ENCODE measurements at places on chromosomes 11 and 22. TPM values are rescaled to one million over a fixed set of nuclear protein-coding genes. Genes with fewer than 3 reads are reported as not detected.

DNA sequence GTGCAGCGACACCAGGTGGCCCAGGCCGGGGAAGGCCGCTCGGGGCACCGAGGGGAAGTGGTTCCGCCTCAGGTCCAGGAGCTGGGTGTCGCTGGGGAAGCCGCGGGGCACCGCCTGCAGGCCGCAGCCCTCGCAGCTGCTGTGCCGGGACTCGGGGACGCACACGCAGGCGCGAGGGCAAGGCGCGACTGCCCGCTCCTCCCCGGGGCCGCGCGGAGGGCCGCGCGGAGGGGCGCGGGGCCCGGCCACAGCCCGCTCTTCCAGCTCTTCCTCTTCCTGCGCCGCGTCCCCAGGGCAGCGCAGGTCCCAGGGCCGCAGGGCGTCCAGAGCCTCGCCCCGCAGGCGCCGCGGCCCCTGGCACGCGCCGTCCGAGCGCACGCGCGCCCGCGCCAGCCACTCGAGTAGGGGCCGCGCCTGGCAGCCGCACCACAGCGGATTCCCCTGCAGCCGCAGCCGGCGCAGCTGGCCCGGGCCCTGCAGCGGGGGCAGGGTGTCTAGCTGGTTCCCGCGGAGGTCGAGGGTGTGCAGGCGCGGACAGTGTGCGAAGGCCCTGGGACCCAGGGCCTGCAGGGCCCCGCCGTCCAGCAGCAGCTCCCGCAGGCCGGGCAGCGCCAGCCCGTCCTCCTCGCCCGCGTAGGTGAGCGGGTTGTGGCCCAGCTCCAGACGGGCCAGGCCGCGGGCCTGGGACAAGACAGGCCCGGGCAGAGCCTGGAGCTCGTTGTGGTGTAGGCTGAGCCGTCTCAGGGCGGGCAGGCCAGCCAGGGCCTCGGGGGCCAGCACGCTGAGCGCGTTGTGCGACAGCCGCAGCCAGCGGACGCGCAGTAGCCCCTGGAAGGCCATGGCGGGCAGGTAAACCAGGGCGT, 2.8 kb downstream of the CHADL start:
- peak; percentile 82 for DNase-seq
- H3K27me3 ChIP-seq, result no peaks in the 10 kb centered on the region
- peak overlapping the region; percentile 35 for H3K4me3 ChIP-seq
- H3K27ac ChIP-seq, result no peak overlapping the region

GRCh38 chr22:35952576-35952975, 76.0 kb downstream of the RBFOX2 start:
- H3K27me3 ChIP-seq, result no peaks in the 10 kb centered on the region
- no peak overlapping the region for H3K4me3 ChIP-seq
- no peaks in the 10 kb centered on the region for H3K36me3 ChIP-seq
- no peak for DNase-seq
- H3K4me1 ChIP-seq, result no peaks in the 10 kb centered on the region

- DNase-seq, result no peak
- no peaks in the 10 kb centered on the region for H3K4me1 ChIP-seq
- H3K4me3 ChIP-seq, result no peak overlapping the region
- H3K36me3 ChIP-seq, result no peaks in the 10 kb centered on the region
These were observed 135.8 kb upstream of the ZBED5 start for GRCh38 chr11:10993640-10994039.

DNA sequence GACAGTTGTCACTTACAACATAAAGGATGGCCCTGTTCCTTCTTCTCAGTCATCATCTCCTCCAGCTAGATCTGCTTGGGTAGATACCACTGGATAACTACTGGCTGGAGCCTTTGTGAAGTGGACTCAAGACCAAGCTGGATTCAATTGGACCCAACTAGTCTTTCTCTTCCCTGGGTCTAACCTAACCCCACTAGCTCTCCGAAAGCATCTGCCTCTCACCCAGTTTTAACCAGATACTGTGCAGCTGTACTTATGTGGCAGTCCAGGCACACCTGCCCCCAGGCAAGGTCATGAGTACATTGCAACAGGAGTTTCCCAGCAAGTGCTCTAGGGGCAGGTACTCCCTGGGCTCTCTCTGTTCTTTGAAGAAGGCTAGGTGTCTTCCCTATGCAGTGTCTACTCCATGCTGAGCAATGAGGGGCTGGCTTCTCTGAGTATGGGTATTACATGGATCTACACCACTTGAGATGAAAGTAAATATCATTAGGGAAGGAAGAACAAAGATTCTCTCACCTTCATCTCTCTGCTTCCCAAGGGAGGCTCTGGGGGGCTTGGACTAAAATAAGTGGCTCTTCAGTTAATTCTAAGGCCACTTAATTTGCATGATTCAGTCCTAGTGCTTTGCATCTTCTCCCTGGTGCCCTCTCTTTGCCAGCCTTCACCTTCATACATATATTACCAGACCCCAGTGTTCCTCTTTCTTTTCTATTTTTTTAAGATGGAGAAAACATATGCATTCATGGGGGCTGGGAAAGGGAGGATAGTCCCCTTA, 236.1 kb downstream of the NXPE2 start:
- H3K4me3 ChIP-seq, result no peak overlapping the region
- H3K36me3 ChIP-seq, result no peaks in the 10 kb centered on the region
- no peaks in the 10 kb centered on the region for H3K27me3 ChIP-seq
- no peak overlapping the region for H3K27ac ChIP-seq

- no peaks in the 10 kb centered on the region for H3K27me3 ChIP-seq
- no peak overlapping the region for H3K27ac ChIP-seq
- H3K36me3 ChIP-seq, result no peaks in the 10 kb centered on the region
- no peaks in the 10 kb centered on the region for H3K4me1 ChIP-seq
These were observed 14.6 kb downstream of the PPME1 start for GRCh38 chr11:74185695-74186094.

DNA sequence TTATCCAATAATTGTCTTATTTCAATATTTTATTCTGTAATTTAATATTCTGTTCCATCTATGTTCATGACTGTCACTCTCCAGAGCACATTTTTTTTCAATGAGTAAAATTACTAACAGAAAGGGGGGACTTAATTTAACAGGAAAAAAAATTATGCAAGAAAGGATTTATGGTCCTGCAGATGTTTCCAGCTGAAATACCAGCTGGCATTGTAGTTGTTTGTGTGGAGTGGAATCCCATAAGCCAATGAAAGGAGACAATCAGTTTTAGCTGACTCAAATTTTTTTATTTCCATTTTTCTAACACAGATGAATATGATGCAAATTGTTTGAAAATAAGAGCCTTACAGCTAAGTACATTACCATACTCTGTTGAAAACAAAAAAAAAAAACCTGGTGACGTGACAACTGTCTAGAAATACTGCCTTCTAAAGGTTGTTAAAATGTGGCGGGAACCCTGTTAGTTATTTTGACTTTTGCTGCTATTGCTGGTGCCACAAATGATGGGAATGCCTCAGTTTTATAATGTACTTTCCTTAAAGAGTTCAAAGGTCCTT, 389.1 kb downstream of the ETS1 start:
- H3K27me3 ChIP-seq, result no peaks in the 10 kb centered on the region
- no peak overlapping the region for H3K27ac ChIP-seq
- H3K4me1 ChIP-seq, result no peaks in the 10 kb centered on the region
- DNase-seq, result no peak

- DNase-seq, result peak; percentile 68
- H3K27ac ChIP-seq, result peak overlapping the region; percentile 25
- H3K36me3 ChIP-seq, result no peaks in the 10 kb centered on the region
- H3K4me1 ChIP-seq, result peaks cover 4% of the 10 kb centered on the region
- H3K27me3 ChIP-seq, result no peaks in the 10 kb centered on the region
These were observed 699 bp upstream of the SDF2L1 start for GRCh38 chr22:21641417-21641788.

GRCh38 chr11:34427186-34427805, 11.4 kb upstream of the CAT start:
- DNase-seq, result no peak
- no peak overlapping the region for H3K4me3 ChIP-seq
- H3K4me1 ChIP-seq, result no peaks in the 10 kb centered on the region
- no peaks in the 10 kb centered on the region for H3K36me3 ChIP-seq

RAG2 gene
- not detected for total RNA-seq

DNA sequence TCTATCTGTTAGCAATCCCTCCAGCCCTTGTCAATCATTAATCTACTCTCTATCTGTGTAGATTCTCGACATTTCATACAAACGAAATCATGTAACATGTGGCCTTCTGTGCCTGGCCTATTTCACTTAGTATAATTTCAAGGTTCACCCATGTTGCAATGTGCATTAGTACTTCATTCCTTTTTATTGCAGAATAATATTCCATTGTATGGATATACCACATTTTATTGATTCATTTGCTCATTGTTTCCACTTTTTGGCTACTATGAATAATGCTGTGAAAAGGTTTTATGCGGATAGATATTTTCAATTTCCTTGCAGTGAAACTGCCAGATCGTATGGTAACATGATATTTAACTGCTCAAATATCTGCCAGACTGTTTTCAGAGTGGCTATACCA, 100.1 kb downstream of the MIAT start:
- no peaks in the 10 kb centered on the region for H3K36me3 ChIP-seq
- H3K27ac ChIP-seq, result no peak overlapping the region
- H3K27me3 ChIP-seq, result no peaks in the 10 kb centered on the region
- no peaks in the 10 kb centered on the region for H3K4me1 ChIP-seq

PRR5L gene
- total RNA-seq, result 80.9 TPM

GRCh38 chr22:38504731-38505540, 1.2 kb downstream of the DDX17 start:
- H3K27me3 ChIP-seq, result no peaks in the 10 kb centered on the region
- peaks cover 5% of the 10 kb centered on the region for H3K36me3 ChIP-seq
- H3K4me1 ChIP-seq, result peaks cover 9% of the 10 kb centered on the region
- H3K27ac ChIP-seq, result peak overlapping the region; percentile 100

ADAMTS15 gene
- total RNA-seq, result 4.0 TPM

ARHGAP8 gene
- 38.4 TPM for total RNA-seq

- H3K36me3 ChIP-seq, result peaks cover 4% of the 10 kb centered on the region
- H3K4me1 ChIP-seq, result peaks cover 3% of the 10 kb centered on the region
- DNase-seq, result no peak
- no peaks in the 10 kb centered on the region for H3K27me3 ChIP-seq
- no peak overlapping the region for H3K27ac ChIP-seq
These were observed 8.6 kb upstream of the ARAP1 start for GRCh38 chr11:72760539-72761405.

GRCh38 chr11:35969089-35970042, 25.5 kb downstream of the LDLRAD3 start:
- no peaks in the 10 kb centered on the region for H3K4me1 ChIP-seq
- H3K36me3 ChIP-seq, result no peaks in the 10 kb centered on the region
- peak; percentile 18 for DNase-seq
- no peaks in the 10 kb centered on the region for H3K27me3 ChIP-seq
- no peak overlapping the region for H3K4me3 ChIP-seq

DNA sequence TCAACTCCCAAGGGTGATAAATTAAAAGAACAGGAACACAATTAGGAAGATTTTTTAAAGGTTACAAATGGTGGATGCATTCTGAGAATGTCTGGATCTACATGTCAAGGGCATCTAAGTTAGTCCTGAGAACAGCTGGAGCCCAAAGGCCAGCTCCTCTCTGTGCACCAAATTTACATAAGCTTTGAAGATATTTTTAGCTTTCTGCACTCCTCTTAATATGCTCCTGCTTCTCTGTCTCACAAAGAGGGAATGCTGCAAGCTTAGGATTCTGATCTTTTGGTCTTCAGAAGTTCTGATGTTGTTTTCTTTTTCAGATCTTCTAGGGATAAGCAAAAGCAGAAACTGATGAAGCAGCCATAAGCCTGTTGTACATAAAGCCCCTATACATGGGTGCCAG, 309.8 kb upstream of the NCAM1 start:
- no peak overlapping the region for H3K27ac ChIP-seq

- H3K27me3 ChIP-seq, result no peaks in the 10 kb centered on the region
- no peak for DNase-seq
- no peaks in the 10 kb centered on the region for H3K4me1 ChIP-seq
- no peaks in the 10 kb centered on the region for H3K36me3 ChIP-seq
These were observed 946.0 kb downstream of the FAM181B start for GRCh38 chr11:81787584-81788049.

GRCh38 chr11:129374081-129374992, 1.3 kb upstream of the BARX2 start:
- H3K4me1 ChIP-seq, result no peaks in the 10 kb centered on the region
- DNase-seq, result peak; percentile 45
- H3K4me3 ChIP-seq, result peak overlapping the region; percentile 40
- H3K27me3 ChIP-seq, result peaks cover 17% of the 10 kb centered on the region

SOX6 gene
- 3.0 TPM for total RNA-seq

DNA sequence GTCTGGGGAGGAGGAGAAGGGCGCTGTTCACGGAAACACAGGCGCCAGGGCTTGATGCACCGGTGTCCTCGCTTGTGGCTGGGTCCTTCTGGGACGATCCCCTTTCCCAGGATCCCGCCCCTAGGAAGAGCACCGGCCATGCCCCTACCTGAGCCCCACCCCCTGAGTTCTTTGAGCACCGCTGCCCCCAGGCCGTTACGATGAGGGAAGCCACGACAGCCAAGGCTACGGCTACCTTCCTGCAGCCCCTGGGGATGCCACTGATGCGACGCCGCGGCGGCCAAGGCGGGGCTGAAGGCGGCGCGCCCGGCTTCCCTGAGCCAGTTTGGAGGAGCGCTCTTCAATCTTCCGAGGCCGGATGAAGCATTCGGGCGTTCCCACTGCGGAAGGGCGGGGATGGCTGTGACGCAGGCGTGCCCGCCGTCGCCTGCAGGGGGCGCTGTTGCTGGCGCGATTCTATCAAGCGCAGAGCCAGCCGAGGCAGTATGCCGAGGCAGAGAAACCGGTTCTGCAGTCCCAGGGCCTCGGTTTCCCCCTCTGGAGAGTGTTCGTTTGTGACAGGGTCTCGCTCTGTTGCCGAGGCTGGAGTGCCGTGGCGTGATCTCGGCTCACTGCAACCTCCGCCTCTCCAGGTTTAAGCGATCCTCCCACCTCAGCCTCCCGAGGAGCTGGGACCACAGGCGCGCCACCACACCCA, 9.7 kb upstream of the NEFH start:
- no peaks in the 10 kb centered on the region for H3K4me1 ChIP-seq
- H3K36me3 ChIP-seq, result no peaks in the 10 kb centered on the region
- DNase-seq, result peak; percentile 68
- H3K27me3 ChIP-seq, result no peaks in the 10 kb centered on the region
- no peak overlapping the region for H3K27ac ChIP-seq
- H3K4me3 ChIP-seq, result peak overlapping the region; percentile 13

- H3K27ac ChIP-seq, result peak overlapping the region; percentile 66
- DNase-seq, result no peak
- H3K4me3 ChIP-seq, result no peak overlapping the region
- H3K36me3 ChIP-seq, result no peaks in the 10 kb centered on the region
These were observed 58.9 kb downstream of the CDKN1C start for GRCh38 chr11:2826679-2827056.

GRCh38 chr22:28297504-28297903, 378.4 kb upstream of the PITPNB start:
- no peak for DNase-seq
- no peaks in the 10 kb centered on the region for H3K4me1 ChIP-seq
- no peak overlapping the region for H3K27ac ChIP-seq
- no peaks in the 10 kb centered on the region for H3K36me3 ChIP-seq
- no peak overlapping the region for H3K4me3 ChIP-seq

TSPAN18 gene
- 3.4 TPM for total RNA-seq

GRCh38 chr11:124754309-124754708, 2.3 kb upstream of the VSIG2 start:
- no peak for DNase-seq
- H3K36me3 ChIP-seq, result no peaks in the 10 kb centered on the region
- no peak overlapping the region for H3K27ac ChIP-seq
- H3K27me3 ChIP-seq, result peaks cover 6% of the 10 kb centered on the region
- H3K4me3 ChIP-seq, result no peak overlapping the region

- H3K4me3 ChIP-seq, result no peak overlapping the region
- no peak overlapping the region for H3K27ac ChIP-seq
- H3K4me1 ChIP-seq, result no peaks in the 10 kb centered on the region
These were observed 16.4 kb upstream of the FLRT1 start for GRCh38 chr11:64019106-64020037.

GRCh38 chr11:72263361-72263760, 19.4 kb upstream of the PHOX2A start:
- no peak overlapping the region for H3K27ac ChIP-seq
- H3K4me3 ChIP-seq, result no peak overlapping the region
